Glutamatergic neuron (in vitro differentiated cells): ENCODE measurements at places on chromosomes 16 and 17.

DNA sequence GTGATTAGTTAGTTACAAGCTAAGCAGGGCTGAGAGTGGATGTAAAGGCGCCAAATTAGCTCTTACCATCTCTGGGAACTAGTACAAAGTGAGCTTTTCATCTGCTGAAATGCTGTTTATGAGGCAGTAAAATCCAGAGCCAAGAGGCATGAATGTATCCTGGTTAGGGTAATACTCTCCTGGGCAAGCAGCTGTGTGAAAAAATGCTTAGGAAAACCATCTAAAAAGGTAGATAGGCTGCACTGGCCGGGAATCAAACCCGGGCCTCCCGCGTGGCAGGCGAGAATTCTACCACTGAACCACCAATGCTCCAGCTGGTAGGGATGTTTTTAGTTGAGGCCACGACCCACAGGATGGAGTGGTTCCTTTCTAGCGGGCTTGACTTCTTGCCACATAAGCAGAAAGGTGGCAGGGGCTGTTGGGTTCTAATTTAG lies 23.0 kb downstream of the VAC14 start:
- H3K27ac ChIP-seq, result no peak overlapping the region
- H3K27me3 ChIP-seq, result no peaks in the 10 kb centered on the region
- no peak for DNase-seq
- no peaks in the 10 kb centered on the region for H3K4me1 ChIP-seq
- H3K36me3 ChIP-seq, result peaks cover 5% of the 10 kb centered on the region

GRCh38 chr16:1982013-1982433 lies 754 bp upstream of the NOXO1 start:
- peak overlapping the region; percentile 87 for H3K4me3 ChIP-seq
- no peak for DNase-seq
- H3K36me3 ChIP-seq, result no peaks in the 10 kb centered on the region
- peak overlapping the region; percentile 92 for H3K27ac ChIP-seq
- peaks cover 11% of the 10 kb centered on the region for H3K27me3 ChIP-seq

- no peak overlapping the region for H3K27ac ChIP-seq
- peaks cover 2% of the 10 kb centered on the region for H3K27me3 ChIP-seq
- H3K4me1 ChIP-seq, result peaks cover 10% of the 10 kb centered on the region
- H3K36me3 ChIP-seq, result no peaks in the 10 kb centered on the region
Observed at GRCh38 chr16:73196670-73197069, 148.7 kb upstream of the ZFHX3 start.

- H3K4me3 ChIP-seq, result peak overlapping the region; percentile 40
- no peak for DNase-seq
- H3K4me1 ChIP-seq, result peaks cover 26% of the 10 kb centered on the region
Observed at GRCh38 chr17:8563981-8564602, 66.4 kb downstream of the MYH10 start.

GRCh38 chr16:77393955-77394354 lies 40.9 kb downstream of the ADAMTS18 start:
- H3K27ac ChIP-seq, result no peak overlapping the region
- DNase-seq, result no peak
- H3K36me3 ChIP-seq, result no peaks in the 10 kb centered on the region
- H3K4me1 ChIP-seq, result peaks cover 10% of the 10 kb centered on the region
- H3K27me3 ChIP-seq, result no peaks in the 10 kb centered on the region
- H3K4me3 ChIP-seq, result no peak overlapping the region

GRCh38 chr17:61997664-61998063 lies 67.4 kb downstream of the MED13 start:
- H3K36me3 ChIP-seq, result no peaks in the 10 kb centered on the region
- H3K4me3 ChIP-seq, result no peak overlapping the region
- no peak for DNase-seq

DNA sequence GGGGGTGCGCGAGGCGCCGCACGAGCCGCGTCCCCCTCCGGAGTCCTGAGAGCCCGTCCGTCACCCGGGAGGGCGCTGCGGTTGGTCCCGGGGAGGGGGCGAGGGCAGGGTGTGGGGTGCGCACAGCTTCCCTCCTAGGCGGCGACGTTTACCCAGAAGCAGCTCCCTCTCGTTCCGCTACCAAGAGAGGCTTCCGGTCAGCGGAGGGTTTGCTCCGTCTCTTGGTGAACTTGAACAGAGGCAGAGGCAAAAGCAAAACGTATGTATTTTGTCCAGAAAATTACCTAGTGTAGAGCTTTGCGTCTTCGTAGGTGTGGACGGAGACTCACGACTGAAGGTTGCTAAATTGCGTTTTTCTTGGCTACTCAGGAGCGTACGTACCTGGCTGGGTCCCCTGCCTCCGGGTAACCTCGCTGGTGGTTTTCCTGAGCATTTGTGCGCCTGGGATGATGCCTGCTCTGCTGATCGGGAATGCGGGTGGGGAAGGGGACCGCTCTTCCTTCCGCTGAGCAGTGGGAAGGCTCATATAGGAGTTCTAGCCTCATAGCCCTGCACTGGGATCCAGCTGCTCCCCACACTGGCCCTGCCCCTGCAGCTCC lies 833 bp downstream of the WSCD1 start:
- H3K27ac ChIP-seq, result peak overlapping the region; percentile 41
- H3K4me1 ChIP-seq, result peaks cover 24% of the 10 kb centered on the region
- no peaks in the 10 kb centered on the region for H3K36me3 ChIP-seq
- peak; percentile 59 for DNase-seq
- peak overlapping the region; percentile 87 for H3K4me3 ChIP-seq

DNA sequence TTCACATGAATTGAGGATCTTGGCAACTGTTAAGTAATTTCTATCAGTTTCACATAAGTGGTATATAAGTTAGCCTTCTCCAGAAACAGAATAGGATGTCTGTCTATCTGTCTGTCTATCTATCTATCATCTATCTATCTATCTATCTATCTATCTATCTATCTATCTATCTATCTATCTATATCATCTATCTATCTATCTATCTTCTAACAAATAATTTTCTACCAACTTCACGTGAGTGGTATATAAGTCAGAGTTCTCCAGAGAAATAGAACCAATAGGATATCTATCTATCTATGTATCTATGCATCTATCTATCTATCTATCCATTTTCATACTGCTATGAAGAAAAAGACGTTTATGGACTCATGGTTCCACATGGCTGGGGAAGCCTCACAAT lies 11.4 kb upstream of the SPACA3 start:
- H3K36me3 ChIP-seq, result peaks cover 6% of the 10 kb centered on the region
- H3K4me1 ChIP-seq, result no peaks in the 10 kb centered on the region

GRCh38 chr16:89779231-89779908 lies 37.1 kb downstream of the FANCA start:
- no peak overlapping the region for H3K4me3 ChIP-seq
- H3K27me3 ChIP-seq, result peaks cover 2% of the 10 kb centered on the region
- H3K4me1 ChIP-seq, result no peaks in the 10 kb centered on the region
- no peak overlapping the region for H3K27ac ChIP-seq
- H3K36me3 ChIP-seq, result no peaks in the 10 kb centered on the region

DNA sequence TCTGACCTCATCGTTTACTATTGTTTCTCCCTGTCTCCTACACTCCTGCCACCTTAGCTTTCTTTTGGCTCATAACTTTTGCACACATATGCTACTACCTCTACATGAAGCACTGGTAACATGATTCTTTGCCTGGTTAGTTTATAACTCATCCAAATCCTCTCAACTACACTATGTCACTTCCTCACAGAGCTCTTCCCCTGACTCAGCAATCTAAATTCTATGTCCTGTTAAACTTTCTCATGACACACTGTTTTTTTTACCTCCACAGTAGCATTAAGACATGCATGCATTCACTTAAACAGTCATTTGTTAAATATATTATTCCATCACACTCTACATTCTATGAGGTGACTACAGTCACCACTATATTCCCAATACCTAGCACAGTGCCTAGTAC lies 19.7 kb downstream of the APPBP2 start:
- no peaks in the 10 kb centered on the region for H3K27me3 ChIP-seq
- no peaks in the 10 kb centered on the region for H3K4me1 ChIP-seq
- H3K27ac ChIP-seq, result no peak overlapping the region
- no peak overlapping the region for H3K4me3 ChIP-seq

DNA sequence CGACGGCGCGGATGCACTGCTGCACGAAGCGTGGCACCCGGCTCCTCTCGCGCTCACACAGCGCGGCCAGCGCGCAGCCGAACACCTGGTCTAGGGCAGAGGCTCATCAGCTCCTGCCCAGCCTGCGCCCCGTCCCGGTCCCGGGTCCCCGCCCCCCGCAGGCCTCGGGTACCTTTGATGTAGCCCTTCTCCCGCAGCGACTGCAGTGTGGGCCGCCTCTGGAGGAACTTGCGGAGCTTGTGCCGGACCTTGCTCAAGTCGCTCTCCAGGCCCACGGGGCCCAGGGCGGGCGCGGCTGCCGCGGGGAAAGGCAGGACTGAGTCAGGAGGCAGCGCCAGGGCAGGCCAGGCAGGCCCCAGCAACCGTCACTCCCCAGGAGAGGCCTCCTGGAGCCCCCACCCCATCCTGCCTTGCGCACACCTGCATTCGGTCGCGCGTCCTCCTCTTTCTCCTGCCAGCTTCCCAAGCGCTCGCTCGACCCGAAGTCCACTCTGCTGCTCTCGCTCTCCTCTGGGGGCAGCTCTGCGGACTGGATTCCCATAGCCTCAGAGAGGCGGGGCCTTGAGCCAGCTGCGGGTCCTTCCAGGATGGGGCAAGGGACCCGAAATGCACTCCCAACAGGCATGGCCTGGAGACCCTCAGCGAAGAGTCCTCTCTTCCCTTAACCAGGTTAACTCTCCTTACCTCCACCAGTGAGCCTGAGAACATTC lies 36.0 kb downstream of the ARHGAP27 start:
- H3K36me3 ChIP-seq, result no peaks in the 10 kb centered on the region
- peaks cover 4% of the 10 kb centered on the region for H3K27me3 ChIP-seq
- H3K27ac ChIP-seq, result no peak overlapping the region
- no peak overlapping the region for H3K4me3 ChIP-seq
- no peak for DNase-seq
- no peaks in the 10 kb centered on the region for H3K4me1 ChIP-seq

DNA sequence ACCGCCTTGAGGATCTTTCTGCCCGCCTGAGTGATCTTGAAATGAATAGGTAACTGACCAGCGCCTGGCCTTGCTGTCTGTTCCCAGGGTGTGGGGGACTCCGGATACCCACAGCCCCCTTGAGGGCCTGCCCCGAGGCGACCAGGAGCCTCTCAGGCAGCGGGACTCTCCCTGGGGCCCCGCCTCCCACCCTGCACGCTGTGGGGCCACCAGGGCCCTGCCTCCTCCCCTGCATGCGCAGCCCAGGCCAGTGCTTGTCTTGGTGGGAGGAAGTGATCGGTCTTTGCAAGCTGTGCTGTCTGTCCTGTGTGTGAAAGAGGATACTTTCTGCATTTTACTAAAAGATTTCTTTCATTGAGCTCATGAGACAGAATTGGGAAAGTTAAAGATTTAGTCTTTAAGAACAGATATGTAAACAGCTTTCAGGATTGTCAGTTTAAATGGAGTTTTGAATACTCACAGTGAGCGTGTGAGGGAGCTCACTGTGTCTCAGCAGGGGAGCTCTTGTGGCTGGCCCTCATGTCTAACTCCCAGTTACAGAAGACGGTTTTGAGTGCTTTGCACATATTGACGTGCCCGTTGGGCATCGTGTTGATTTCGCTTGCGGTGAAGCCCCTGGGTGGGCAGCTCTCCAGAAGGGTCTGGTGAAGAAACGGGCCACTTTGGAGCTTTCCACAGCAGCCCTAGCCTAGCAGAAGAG lies 36.1 kb upstream of the CAPN15 start:
- H3K27me3 ChIP-seq, result peaks cover 4% of the 10 kb centered on the region
- H3K27ac ChIP-seq, result no peak overlapping the region
- H3K4me3 ChIP-seq, result no peak overlapping the region
- H3K4me1 ChIP-seq, result peaks cover 2% of the 10 kb centered on the region

GRCh38 chr17:36544044-36544306 lies 744 bp upstream of the GGNBP2 start:
- DNase-seq, result no peak
- H3K27ac ChIP-seq, result peak overlapping the region; percentile 97
- H3K4me3 ChIP-seq, result peak overlapping the region; percentile 98
- peaks cover 15% of the 10 kb centered on the region for H3K27me3 ChIP-seq
- H3K4me1 ChIP-seq, result peaks cover 6% of the 10 kb centered on the region
- no peaks in the 10 kb centered on the region for H3K36me3 ChIP-seq

DNA sequence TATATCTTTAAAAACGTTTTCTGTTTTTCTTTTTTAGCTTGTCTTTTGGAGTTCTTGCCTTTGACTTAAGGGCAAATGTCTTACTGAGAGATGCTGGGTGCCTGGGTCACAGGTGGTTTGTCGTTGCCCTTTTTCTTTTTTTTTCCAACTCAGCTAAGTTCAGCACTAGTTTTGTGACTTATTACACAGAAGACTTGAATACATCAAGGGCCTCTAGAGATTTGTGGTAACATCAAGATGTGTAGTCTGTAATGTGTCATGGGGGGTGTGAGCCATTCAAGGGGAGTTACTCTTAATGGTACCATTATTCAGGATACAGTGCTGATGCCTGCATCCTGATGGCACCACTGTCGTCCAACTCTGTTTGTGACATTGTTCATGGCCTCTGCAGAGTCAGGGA lies 95.1 kb downstream of the PRKCA start:
- no peak for DNase-seq
- H3K27me3 ChIP-seq, result no peaks in the 10 kb centered on the region
- no peak overlapping the region for H3K27ac ChIP-seq
- no peaks in the 10 kb centered on the region for H3K4me1 ChIP-seq
- no peak overlapping the region for H3K4me3 ChIP-seq

- no peak overlapping the region for H3K4me3 ChIP-seq
- peaks cover 16% of the 10 kb centered on the region for H3K36me3 ChIP-seq
- DNase-seq, result no peak
- no peak overlapping the region for H3K27ac ChIP-seq
Observed at GRCh38 chr17:30517786-30518185, 40.6 kb downstream of the GOSR1 start.

- no peaks in the 10 kb centered on the region for H3K27me3 ChIP-seq
- no peaks in the 10 kb centered on the region for H3K36me3 ChIP-seq
- H3K4me1 ChIP-seq, result peaks cover 4% of the 10 kb centered on the region
- no peak overlapping the region for H3K4me3 ChIP-seq
- no peak for DNase-seq
Observed at GRCh38 chr16:11836650-11837244, 14.6 kb downstream of the RSL1D1 start.

GRCh38 chr17:2111691-2112090 lies 56.8 kb downstream of the HIC1 start:
- H3K27ac ChIP-seq, result no peak overlapping the region
- H3K4me3 ChIP-seq, result no peak overlapping the region
- H3K36me3 ChIP-seq, result no peaks in the 10 kb centered on the region
- H3K27me3 ChIP-seq, result no peaks in the 10 kb centered on the region
- no peak for DNase-seq

GRCh38 chr17:2055292-2056205 lies 646 bp downstream of the HIC1 start:
- H3K36me3 ChIP-seq, result no peaks in the 10 kb centered on the region
- DNase-seq, result no peak
- H3K27ac ChIP-seq, result no peak overlapping the region
- peaks cover 11% of the 10 kb centered on the region for H3K27me3 ChIP-seq
- no peak overlapping the region for H3K4me3 ChIP-seq

GRCh38 chr16:87550495-87550961 lies 51.8 kb upstream of the JPH3 start:
- no peak overlapping the region for H3K27ac ChIP-seq
- peaks cover 14% of the 10 kb centered on the region for H3K27me3 ChIP-seq
- no peak overlapping the region for H3K4me3 ChIP-seq
- DNase-seq, result peak; percentile 72
- no peaks in the 10 kb centered on the region for H3K4me1 ChIP-seq

GRCh38 chr17:64455993-64456885 lies 7.3 kb downstream of the MILR1 start:
- no peak overlapping the region for H3K27ac ChIP-seq
- no peak for DNase-seq
- no peaks in the 10 kb centered on the region for H3K36me3 ChIP-seq
- no peaks in the 10 kb centered on the region for H3K27me3 ChIP-seq
